CD4-positive, alpha-beta T cell treated with Interleukin-6 at 100 ng/mL for 8 hours (primary cell): ENCODE measurements at places on chromosomes 6 and 20.
A peak's percentile ranks its signal among the peaks of the same experiment; 100 is the strongest.

GRCh38 chr20:35988910-35989463 lies 20.6 kb downstream of the CNBD2 start:
- no peak for DNase-seq

DNA sequence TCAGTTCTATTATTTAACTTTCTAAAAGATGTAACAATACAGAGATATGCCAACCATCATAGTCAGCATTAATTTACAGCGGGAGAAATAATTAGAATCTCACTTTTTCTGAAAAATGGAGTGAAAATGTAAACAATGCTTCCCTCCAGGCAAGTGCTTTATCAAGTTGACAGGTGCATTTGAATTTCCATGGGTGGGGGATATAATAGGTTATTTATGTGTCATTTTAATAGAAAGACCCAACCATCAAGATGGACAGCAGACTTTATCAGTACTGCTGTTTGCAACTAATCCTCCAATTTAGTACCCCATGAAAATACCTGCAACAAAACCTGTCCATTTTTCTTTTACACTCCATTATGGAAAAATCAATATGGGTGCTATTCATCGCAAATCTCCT lies 780.1 kb downstream of the TFAP2A start:
- no peak for DNase-seq

GRCh38 chr20:34949120-34949519 lies 6.5 kb downstream of the GSS start:
- no peak for DNase-seq

- no peak for DNase-seq
Observed at GRCh38 chr6:160111806-160112205, 9.8 kb upstream of the SLC22A1 start.

- DNase-seq: no peak
Observed at GRCh38 chr6:25525078-25525477, 126.9 kb upstream of the SCGN start.

DNA sequence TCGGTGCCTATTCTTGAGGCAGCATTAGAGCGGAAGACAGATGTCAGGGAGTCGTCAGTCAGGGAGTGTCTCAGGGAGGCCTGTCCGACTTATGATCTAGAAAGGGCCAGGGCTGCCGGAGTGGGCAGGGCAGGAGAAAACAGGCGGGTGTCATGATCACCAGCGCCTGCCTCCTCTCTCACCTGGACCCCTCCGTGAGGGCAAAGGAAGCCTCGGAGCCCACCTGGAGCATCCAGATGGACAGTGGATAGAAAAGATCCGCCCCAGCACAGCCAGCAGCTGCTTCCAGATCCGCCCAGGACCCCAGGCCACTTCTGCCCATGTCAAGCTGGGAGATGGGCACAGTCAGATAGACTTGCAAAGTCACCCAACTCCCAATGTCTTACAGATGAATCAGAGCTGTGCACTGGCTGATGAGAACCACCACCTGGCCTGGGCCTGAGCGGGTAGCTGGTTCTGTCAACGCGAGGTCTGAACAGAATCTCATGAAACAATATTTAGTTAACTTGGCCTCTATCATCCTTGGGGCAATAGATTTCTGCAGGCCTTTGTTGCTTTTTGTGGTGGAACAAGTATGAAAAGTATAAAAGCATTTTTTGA lies 22.2 kb downstream of the PSMG4 start:
- DNase-seq: no peak

DNA sequence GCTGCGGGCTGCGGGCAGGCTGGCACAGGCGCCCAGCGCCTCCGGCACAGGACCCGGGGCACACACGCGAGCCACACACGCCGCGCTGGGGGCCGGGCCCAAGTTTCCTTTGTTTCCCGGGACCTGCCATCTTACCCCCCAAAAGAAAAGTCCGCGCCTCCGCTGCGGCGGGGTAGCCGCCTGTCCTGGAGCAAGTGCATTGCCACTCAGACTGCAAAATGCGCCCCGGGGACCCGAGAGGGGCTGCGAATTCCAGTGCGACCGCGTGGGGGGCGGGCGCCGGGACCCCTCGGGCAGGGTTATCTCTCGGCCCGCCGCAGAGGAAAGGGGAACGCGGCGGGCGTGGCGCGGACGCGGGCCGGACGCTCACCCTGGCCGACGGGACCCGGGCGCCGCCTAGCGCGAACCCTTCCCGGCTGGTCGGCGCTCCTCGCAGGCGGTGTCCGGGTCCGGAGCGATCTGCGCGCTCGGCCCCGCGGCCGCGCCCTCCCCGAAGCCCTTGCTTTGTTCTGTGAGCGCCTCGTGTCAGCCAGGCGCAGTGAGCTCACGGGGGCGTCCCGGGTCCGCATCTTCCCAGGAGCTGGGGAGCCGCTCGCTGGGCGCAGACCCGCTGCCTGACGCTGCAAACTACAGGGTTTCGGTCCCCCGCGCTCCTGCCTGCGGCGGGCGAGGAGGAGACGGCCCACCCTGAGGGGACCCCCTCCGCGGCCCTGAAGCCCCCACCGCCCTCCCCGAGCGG lies 639 bp upstream of the CD24 start:
- DNase-seq: no peak

GRCh38 chr20:1813101-1813529 lies 82.1 kb upstream of the SIRPA start:
- no peak for DNase-seq

DNA sequence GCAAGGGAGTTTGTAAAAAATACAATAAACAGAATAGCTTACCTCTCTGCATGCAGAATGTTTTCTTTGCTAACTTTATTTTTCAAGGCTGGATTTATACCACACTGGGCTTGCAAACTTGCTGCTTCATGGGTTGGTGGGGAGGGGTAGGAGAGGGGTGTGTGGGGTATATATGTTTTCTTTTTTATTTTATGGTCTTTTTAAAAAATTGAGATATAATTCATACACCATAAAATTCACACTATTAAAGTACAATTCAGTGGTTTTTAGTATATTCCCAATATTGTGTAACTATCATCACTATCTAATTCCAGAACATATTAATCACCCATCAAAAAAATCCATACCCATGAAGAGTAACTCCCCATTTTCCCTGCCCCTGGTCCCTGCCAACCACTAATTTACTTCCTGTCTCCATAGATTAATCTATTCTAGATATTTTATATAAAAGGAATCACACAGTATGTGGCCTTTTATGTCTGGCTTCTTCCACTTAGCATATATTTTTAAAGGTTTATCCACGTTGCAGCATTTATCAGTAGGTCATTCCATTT lies 14.3 kb upstream of the TRPC4AP start:
- DNase-seq: no peak

GRCh38 chr6:56343295-56343694 lies 95.9 kb upstream of the COL21A1 start:
- DNase-seq: no peak

DNA sequence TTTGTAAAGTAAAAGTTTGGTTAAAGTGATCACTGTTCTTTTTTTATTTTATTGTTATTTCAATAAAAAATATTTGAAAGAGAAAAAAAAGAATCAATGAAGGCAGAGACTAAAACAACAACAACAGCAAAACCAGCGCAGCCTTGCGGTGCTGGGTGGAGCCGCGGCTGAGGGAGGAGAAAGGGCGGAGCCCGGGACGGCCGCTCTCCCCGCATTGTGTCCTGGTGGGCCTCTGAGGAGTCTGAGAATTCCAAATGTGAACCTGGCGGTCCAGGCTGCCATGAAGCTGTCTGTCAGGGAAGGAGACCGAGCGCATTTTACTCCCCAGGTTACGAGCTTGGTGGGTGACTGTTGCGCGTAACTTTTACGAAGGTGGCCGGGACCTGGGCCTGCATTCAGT lies 43.2 kb downstream of the TMEM242 start:
- DNase-seq: no peak

- DNase-seq: no peak
Observed at GRCh38 chr20:40770564-40771307, 81.7 kb upstream of the MAFB start.

DNA sequence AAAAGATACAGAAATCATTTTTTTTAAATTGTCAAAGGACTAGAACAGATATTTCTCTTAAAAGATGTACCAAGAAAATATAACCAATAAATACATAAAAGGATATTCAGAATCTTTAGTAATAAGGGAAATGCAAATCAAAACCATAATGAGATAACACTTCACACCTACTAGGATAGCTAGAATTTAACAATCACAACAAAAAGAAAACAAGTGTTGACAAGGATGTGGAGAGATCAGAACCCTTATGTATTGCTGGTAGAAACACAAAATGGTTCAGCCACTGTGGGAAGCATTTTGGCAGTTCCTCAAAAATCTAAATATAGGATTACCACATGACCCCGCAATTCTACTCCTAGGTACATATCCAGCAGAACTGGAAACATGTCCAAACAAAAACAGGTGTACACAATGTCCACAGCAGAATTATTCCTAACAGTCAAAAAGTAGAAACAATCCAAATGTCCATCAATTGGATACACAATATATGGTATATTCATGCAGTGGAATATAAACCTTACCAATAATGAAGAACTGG lies 211.0 kb downstream of the LRFN2 start:
- DNase-seq: no peak

DNA sequence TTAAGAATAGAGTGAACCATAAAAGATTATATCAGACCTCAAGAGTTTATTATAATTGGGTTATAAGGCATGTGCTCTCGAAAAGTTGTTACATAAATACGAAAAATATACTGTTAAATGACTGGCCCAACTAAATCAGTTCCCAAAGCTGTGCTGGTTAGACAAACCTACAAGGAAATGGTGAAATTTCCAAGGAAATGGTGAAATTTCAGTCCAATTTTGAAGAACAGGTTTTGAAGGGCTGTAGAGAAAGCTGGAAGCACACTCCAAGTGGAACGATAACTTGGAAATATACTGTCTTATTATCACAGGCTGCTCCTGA lies 400 bp upstream of the TRMT11 start:
- DNase-seq: no peak

DNA sequence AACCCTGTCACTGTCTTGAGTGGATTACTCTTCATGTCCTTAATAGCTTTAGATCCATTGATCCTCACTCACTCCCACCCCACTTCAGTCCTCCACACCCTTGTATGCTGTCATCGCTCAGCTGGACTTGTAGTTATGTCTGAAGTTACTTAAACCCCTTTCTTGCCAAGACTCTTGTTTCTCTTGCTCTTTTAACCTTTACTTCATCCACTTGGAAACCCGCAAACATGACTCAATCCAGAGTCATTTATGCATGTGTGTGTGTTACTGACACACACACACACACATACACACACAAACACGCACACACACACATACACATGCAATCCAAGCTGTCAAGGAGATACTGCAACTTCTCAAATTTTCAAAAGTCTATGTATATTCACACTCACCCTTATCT lies 341.8 kb downstream of the SYNE1 start:
- DNase-seq: no peak

GRCh38 chr20:16061351-16061750 lies 511.9 kb downstream of the KIF16B start:
- no peak for DNase-seq

- peak; percentile 65 for DNase-seq
Observed at GRCh38 chr6:149508485-149508884, 23.7 kb upstream of the ZC3H12D start.

GRCh38 chr20:63009045-63009961 lies 2.5 kb upstream of the BHLHE23 start:
- peak; percentile 80 for DNase-seq

GRCh38 chr6:90231798-90232197 lies 64.8 kb downstream of the BACH2 start:
- no peak for DNase-seq

DNA sequence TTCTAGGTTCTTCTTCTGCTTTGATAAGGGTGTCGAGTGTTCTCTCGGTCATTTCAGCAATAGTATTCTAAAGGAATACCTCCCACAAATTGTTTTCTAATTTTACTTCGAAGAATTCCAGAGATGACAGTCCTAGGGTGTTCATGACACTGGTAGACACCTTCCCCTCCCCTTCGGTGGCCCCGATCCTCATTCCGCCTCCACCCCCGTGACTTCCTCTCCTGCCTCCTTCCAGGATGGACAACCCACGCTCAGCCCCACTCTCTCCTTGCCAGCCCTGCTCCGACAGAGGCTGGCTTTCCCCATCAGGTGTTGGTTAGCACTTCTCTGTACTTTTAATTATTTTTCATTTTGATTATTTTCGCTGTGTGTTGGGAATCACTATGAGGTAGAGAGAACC lies 254.8 kb upstream of the QKI start:
- no peak for DNase-seq

DNA sequence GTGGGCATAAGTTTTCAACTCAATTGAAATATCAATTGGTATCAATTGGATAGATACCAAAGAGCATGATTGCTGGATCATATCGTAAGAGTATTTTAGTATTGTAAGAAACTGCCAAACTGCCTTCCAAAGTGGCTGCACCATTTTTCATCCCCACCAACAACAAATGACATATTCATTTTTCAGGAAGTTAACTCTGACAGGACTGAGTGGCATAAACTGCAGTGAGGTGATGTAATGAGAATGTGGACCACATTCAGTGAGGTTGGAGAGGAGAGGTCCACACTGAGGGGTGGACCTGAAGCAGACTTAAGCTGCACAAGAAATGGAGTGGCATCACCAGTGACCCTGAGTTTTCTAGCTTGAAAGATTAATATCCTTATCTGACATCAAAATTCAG lies 11.6 kb upstream of the CALHM6 start:
- no peak for DNase-seq

GRCh38 chr6:46772762-46773161 lies 20.4 kb upstream of the MEP1A start:
- no peak for DNase-seq

DNA sequence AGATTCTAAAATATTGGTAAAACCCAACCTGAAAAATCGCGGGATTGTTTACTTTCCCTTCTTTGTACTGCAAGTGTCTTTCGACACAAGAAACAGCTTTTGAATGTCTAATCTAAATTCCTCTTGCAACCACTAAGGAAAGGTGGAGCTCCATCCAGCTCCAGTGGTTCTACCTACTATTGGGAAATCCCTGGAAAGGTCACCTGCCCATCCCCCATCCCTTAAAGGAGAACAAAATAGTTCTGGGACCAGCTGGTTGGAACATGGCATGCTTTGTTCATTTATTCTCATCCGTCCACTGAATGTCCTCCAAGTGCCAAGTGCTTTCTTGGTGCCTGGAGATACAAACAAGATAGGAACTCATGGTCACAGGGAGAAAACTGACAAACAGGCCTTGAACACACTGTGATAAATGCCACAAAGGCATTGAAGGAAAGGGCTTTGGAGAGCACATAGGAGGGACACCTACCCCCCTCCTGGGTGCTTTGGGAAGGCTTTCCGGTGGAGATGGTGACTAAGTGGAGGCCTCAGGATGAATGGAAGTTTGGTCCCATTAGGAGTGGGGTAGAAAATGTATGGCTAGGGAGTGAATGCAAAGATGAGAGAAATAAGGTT lies 2.3 kb upstream of the CITED2 start:
- no peak for DNase-seq

DNA sequence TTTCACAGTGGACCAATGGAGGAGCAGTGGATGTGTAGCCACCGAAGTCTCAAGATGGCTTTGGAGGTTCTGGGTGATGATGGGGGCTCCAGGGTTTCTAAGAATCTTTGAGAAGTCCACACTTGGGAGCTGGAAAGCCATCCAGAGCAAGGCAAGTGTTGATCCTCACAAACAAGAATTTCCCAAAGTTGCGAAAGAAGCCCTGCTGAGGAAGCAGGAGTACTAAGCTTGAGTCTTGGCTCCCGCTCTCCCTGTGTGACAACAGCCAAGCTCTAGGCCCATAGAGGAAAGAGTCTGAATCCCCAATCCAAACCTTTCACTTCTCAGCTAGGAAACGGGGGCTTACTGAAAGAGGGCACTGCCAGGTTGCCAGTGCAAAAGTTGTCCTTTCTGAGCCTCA lies 106.0 kb downstream of the EDN3 start:
- no peak for DNase-seq

GRCh38 chr6:1597121-1597744 lies 12.5 kb upstream of the FOXC1 start:
- DNase-seq: no peak

GRCh38 chr6:3120765-3121089 lies 2.2 kb downstream of the BPHL start:
- DNase-seq: no peak
